GM20000 (cell line): ENCODE measurements at places on chromosomes 5 and 9.
A peak's percentile ranks its signal among the peaks of the same experiment; 100 is the strongest.

GRCh38 chr5:3601061-3601710 lies 5.6 kb downstream of the IRX1 start:
- DNase-seq: no peak

DNA sequence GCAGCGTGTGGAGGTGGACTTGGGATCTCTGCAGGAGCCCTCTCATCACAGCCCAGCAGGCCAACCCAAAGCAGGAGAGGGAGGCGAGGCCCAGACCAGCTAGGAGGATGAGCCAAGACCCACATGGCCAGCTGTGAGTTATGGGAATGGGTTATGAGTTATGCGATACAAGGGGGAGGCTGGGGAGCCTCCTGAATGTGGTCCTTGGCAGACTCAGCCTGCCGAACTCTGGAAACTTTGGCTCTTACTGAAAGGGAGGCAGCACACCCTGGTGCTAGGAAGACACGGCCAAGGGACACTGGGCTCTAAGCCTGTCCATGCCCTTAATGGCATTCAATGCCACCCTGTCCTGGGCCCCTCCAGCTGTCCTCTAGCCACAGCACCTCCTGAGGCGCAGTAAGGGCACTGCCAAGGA lies 7.7 kb upstream of the VAV2 start:
- DNase-seq: no peak

DNA sequence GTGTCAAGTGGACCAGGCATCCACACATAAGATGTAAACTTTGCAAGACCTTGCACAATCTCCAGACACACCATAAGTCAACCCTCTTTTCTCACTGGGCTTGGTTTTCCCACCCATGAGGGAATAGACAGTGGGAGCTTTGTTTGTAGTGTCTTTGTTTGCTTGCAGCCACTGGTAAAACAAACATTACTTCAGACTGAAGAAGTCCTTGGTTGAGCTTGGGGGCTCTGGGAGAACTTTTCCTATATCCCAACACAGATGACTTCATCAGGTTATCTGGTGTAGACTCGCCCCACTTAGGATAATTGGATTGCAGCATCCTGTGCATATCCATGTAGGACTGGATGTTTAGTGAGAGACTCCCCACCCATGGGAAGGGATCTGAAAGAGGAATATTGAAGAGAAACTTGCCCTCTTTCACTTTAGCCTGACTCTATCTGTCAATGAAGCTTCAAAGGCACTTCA lies 11.5 kb upstream of the ADGRV1 start:
- no peak for DNase-seq

DNA sequence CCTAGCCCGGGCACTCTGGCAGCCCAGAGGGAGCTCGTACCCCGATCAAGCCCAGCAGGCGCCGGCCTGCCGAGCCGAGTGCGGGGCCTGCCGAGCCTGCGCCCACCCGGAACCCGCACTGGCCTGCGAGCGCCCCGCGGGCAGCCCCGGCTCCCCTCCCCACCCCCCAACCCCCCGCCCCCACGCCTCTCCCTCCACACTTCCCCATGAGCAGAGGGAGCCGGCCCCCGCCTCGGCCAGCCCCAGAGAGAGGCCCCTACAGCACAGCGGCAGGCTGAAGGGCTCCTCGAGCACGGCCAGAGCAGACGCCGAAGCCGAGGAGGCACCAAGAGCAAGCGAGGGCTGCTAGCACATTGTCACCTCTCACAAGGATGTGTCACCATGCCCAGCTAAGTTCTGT lies 36.2 kb upstream of the CCDC180 start:
- DNase-seq: no peak

GRCh38 chr5:16536818-16537217 lies 71.2 kb upstream of the ZNF622 start:
- no peak for DNase-seq

DNA sequence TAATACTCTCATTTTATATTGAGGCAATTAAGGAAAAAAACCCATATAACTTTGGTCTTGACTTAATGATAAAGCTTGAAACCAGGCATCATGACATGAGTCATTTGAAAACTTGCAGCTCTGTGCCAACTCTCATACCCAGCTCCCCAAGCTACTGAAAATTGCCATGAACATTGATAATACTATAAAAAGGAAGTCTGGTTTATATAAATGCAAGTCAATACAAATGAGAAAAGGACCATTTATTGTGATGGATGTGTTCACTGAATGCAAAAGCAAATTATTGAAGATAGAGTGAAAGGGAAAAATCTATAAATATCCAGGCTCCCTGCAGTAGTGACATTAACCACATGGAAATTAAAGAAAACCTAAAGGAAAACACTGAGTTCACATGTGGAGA lies 116.3 kb downstream of the DEPDC1B start:
- DNase-seq: no peak

DNA sequence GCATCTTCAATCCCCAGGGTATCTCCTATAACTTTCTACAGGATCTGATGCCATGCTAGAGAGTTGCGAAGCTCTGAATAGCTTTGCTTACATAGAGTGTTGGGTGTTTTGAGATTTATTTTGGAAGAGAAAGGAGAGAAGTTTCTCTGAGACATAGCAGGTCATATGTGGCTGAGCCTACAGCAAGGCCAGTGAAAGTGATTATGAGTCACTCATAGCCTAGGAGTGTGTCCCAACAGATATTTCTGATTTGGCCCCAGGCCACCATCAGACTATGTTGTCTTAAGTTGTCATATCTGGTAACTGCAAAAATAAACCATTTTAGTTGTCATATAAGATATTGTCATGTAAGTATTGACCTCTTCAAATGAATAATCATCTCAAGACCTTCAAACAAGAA lies 132.0 kb upstream of the RAI14 start:
- no peak for DNase-seq

- DNase-seq: peak; percentile 49
Measured at GRCh38 chr5:151703227-151703626, 16.5 kb upstream of the SPARC start.

GRCh38 chr5:149240354-149240998 lies 31.2 kb upstream of the AFAP1L1 start:
- no peak for DNase-seq

- DNase-seq: no peak
Measured at GRCh38 chr9:83521011-83521410, 17.2 kb downstream of the FRMD3 start.

- no peak for DNase-seq
Measured at GRCh38 chr5:167814828-167815227, 476.6 kb upstream of the WWC1 start.

DNA sequence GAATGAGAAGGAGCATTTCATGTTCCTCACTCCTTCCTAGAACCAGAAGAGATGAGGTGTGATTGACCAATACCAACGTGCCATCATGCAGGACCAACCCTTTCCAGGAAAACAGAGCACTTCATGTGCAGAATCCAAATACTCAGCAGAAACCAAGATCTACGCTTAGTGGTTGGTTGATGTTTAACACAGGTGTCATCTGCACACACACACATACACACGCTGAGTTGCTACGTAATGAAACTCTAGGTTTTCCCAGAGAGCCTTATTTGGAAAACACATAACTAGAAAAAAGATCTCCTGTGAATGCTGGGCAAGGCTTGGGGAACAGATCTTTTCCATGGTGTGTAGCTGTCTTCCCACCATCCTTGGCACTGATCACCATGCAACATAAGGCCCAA lies 21.1 kb upstream of the ZNF622 start:
- no peak for DNase-seq

GRCh38 chr9:91533382-91533781 lies 109.8 kb upstream of the NFIL3 start:
- DNase-seq: no peak

GRCh38 chr5:171850324-171850947 lies 64.8 kb downstream of the SMIM23 start:
- no peak for DNase-seq

GRCh38 chr5:135993880-135994636 lies 34.7 kb upstream of the TGFBI start:
- DNase-seq: no peak
